ENCODE measurements at places on chromosomes 2 and 18.

DNA sequence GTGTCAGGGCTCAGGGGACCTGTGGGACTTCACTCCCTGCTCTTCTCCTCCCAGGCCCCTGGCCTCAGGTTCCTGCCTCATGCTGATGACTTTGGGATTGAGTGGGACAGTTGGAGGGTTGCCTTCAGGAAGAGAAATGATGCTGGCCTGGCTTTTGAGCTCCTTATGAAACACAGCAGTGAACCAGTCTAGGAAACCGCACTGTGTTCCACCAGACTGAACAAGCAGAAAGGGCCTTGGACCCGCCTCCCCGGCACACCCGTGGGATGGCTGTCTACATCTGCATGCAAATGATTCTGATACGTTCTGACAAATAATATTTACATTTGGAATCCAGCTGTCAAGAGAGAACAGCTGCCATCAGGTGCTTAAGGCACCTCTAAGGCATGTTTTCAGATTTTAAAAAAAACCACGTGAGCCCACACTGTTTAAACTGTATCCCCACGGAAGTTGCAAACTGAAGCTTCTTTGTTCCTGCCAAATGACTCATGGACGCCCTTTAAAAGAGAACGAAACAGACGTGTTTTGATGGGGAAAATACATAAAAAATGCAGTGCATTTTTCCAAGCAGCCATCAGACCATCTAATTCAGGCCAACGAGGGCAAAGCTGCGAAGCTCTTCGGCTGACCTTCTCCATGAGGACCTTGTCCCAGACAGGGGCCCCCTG is 27.6 kb upstream of the ASAP2 start:
- DNase-seq, result no peak

- DNase-seq, result no peak
Observed at GRCh38 chr2:207040696-207041095, 101.4 kb downstream of the CPO start.

GRCh38 chr18:10546557-10547300 is 20.9 kb downstream of the NAPG start:
- DNase-seq, result no peak

- no peak for DNase-seq
Observed at GRCh38 chr2:70211595-70211994, 20.8 kb upstream of the C2orf42 start.

- no peak for DNase-seq
Observed at GRCh38 chr2:84033347-84033974, 425.6 kb downstream of the SUCLG1 start.

GRCh38 chr2:210818473-210818872 is 262.1 kb downstream of the CPS1 start:
- DNase-seq, result no peak

GRCh38 chr2:16285813-16286510 is 345.6 kb downstream of the MYCN start:
- DNase-seq, result no peak

GRCh38 chr2:64609942-64610281 is 43.8 kb downstream of the SERTAD2 start:
- DNase-seq, result no peak

GRCh38 chr2:127067620-127068350 is 39.2 kb downstream of the BIN1 start:
- no peak for DNase-seq

- no peak for DNase-seq
Observed at GRCh38 chr18:34494359-34494696, 215.8 kb upstream of the DTNA start.

GRCh38 chr2:166563894-166564293 is 69.8 kb upstream of the SCN7A start:
- DNase-seq, result no peak

- DNase-seq, result no peak
Observed at GRCh38 chr18:69617888-69618287, 217.2 kb downstream of the DOK6 start.

DNA sequence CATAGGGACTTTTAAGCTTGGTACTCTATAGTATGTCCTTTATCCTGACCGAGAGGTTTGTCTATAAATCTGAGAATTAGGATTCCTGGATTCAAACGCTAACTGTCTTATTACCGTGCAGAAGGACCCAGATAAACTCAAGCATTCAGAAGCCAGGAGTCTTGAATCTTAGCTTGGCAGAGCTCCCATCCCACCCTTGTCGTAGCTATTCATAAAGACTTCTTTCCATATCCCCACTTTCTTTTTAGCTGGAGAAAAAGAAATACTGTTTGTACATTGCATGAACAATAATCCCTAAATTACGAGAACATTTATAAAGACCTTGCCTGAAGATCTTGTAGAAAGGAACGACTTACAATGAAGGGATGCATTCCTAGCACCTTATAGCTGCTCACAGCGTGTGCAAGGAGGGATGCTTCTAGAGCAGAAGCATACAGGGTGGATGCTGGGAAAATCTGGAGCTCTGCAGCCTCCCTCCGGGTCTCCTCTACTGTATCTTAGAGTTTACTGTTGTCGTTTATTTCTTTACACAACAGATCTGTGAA is 13.6 kb downstream of the EFR3B start:
- DNase-seq, result no peak

GRCh38 chr2:108330979-108331378 is 42.3 kb downstream of the SULT1C2 start:
- no peak for DNase-seq

DNA sequence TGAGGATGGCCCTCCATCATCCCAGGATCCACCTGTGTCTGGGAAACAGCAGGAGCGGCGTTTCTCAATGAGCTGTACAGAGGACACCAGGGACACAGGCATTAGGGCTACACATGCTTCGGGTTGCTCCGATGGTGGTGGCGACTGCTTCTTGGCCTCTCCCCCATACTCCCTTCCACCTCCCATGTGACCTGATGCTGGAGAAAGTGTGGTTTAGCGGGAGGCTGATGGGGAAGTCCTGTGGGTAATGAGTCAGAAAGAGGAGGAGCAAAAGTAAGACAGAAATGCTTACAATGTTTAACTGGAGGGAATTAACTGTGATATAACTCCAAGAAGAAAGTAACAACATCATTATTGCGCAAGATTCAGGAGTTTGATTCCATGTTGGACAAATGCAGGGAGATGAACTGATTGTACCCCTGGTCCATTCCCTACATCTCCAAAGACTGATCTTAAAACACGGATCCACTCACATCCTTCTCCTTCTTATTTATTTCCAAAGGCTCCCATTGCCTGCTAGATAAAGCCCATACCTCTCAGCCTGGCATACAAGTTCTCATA is 186.6 kb downstream of the NRP2 start:
- DNase-seq, result no peak
